Lung microvascular endothelial cell (primary cell): ENCODE measurements at places on chromosomes 16 and 17. TPM values are rescaled to one million over a fixed set of nuclear protein-coding genes. Genes with fewer than 3 reads are reported as not detected.

GRCh38 chr17:42531455-42532354 is 4.3 kb upstream of the NAGLU start:
- DNase-seq = peak; percentile 65

- no peak for DNase-seq
These were observed 198.2 kb upstream of the CHMP6 start for GRCh38 chr17:80793421-80793820.

GRCh38 chr16:11676799-11677198 is 8.5 kb downstream of the SNN start:
- no peak for DNase-seq

The SLFN14 gene
- not detected in 2 replicates for total RNA-seq

GRCh38 chr17:31699281-31699680 is 159.8 kb downstream of the COPRS start:
- peak; percentile 23 for DNase-seq

DNA sequence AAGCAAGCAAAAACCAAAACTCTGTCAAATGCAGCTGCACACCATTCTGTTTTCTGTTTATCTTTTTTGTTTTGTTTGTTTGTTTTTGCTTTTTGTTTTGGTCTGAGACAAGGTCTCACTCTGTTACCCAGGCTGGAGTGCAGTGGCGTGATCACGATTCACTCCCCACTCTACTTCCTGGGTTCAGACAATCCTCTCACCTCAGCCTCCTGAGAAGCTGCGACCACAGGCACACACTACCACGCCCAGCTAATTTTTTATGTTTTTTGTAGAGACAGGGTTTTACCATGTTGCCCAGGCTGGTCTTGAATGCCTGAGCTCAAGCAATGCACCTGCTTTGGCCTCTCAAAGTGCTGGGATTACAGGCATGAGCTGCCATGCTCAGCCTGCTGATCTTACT is 19.3 kb upstream of the SLFN13 start:
- no peak for DNase-seq

The PHOSPHO1 gene
- not detected in 2 replicates for total RNA-seq

The SLFN12 gene
- total RNA-seq = 25.9 and 50.4 TPM in 2 replicates

GRCh38 chr17:78112518-78113471 is 15.8 kb downstream of the TMC6 start:
- DNase-seq = peak; percentile 49

The ZNF232 gene
- 4.6 and 4.8 TPM in 2 replicates for total RNA-seq
